ENCODE measurements at places on chromosomes 12 and 14.

DNA sequence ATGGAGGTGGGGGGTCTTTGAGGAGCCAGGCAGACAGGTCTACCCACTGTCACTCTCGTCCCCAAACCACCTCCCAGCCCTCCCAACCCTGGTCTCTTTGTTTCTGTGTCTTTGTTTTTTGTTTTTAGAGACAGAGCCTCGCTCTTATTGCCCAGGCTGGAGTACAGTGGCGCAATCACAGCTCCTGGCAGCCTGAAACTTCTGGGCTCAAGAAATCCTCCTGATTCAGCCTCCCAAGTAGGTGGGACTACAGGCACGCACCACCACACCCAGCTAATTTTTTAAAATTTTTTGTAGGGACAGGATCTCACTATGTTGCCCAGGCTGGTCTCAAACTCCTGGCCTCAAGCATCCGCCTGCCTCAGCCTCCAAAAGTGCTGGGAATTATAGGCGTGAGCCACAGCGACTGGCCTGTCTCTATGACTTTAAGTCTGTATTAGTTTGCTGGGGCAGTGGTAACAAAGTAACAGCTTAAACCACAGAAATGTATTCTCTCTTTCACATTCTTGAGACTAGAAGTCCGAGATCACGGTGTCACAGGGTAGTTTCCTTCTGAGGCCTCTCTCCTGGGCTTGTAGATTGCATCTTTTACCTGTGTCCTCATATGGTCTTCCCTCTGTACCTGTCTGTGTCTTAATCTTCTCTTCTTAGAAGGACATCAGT is 26.1 kb downstream of the DTX1 start:
- DNase-seq: no peak

DNA sequence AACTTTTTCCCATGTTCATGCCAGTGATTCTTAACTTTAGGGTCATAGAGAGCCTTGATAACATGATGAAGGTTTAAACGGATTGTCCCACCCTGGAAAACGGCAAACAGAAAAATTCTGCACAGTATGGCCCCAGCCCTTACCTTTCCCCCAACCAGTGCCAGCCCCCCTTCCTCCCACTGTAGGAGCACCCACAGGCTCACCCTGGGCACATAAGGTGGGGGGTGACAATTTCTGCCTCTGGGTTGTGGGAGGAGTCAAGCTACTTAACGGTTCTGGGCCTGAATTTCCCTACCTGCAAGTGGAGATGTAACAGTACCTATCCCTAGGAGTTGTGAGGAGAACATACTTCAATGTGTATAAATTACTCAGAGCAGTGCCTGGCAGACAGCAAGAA is 18.0 kb downstream of the XRCC3 start:
- DNase-seq: no peak

GRCh38 chr12:74689071-74689655 is 151.5 kb downstream of the ATXN7L3B start:
- DNase-seq: no peak

GRCh38 chr14:44657203-44657602 is 150.1 kb upstream of the FSCB start:
- DNase-seq: no peak

DNA sequence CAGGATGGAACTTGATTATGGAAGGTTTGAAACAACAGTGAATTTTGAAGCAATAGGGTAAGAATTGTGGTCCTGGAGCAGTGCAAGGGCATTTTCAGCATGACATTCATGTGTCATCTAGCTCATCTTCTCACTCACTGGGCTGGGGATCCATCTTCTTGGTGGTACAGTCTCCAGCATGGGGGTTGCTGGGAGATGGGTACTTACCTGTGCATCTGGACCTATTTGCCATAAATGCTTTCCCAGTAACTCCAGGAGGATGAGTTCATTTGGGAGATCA is 7.2 kb downstream of the HSP90AA1 start:
- no peak for DNase-seq

All from stimulated activated CD4-positive, alpha-beta T cell treated with anti-CD3 and anti-CD28 coated beads, TNF-alpha, amount 100 ng/mL, for 1 hour (primary cell).